ENCODE measurements at places on chromosomes 13 and 19.

- no peak for DNase-seq
Observed at GRCh38 chr13:33284916-33285315, 639 bp downstream of the STARD13 start.

DNA sequence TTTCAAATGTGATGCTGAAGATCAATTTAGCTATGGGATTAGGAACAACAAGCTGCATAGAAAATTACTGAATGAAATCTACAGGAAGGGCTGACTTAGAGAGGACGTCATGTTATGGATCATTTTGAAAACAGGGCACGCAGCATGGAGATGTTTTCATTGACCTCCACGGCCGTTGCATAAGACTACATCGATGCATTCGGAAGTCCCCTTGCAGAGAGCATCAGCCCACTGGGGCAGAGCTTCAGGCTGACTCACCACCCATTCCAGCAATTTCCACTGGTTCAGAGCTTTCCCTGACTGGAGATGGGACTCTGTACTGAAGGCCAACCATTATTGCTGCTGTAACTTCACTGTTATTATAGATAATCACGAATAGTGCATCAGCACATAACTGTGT, 305.3 kb downstream of the IRS2 start:
- DNase-seq = no peak

DNA sequence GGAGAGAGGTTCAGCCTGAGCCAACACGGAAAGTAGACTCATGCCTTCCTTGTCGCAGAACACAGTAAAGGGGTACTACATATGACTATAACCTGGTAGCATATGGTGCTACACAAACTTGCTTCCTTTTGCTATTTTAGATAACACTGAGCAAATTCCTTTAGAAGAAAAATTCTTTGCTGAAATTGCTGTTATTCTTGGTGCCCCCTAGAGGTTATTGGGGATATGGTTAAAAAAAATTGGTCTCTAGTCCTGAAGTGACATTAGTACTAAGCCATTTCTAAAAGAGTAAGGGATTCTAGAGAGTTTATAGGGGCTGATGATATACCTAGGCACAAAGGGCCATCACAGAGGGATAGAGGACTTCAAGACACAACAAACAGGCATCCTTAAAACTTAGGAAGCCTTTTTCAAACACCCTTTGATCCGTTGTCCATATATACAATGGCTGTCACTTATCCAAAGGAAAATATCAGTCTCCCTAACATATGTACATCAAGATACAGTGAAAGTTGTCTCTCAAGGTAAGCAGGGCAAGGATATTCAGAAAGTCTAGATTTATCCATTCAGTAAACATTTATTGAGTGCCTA, 13.9 kb upstream of the HS6ST3 start:
- no peak for DNase-seq

- no peak for DNase-seq
Observed at GRCh38 chr13:27639186-27639585, 17.5 kb downstream of the POLR1D start.

- peak; percentile 60 for DNase-seq
Observed at GRCh38 chr13:24746618-24747247, 17.2 kb upstream of the RNF17 start.

GRCh38 chr19:47379381-47379938, 30.3 kb downstream of the DHX34 start:
- no peak for DNase-seq

DNA sequence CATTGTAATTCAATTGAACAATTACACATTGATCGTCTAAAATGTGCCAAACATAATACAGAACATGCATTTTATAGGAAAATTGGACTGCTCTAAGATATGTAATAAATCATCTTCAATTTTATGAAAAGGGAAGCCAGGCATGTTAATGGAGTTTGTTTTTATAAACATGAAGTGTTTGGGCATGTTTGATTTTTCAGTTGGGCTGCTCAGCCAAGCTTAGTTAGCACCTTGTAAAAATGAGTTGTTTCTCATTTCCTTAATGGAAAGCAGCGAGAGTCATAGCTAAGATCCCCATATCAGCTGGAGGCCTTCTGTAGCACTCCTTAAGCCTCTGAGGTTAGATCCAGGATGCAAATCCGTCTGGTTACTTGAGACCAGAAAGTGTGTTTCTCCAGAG, 422.3 kb downstream of the SPRY2 start:
- DNase-seq = no peak

GRCh38 chr13:58630794-58631193, 999.2 kb downstream of the PCDH17 start:
- no peak for DNase-seq

- DNase-seq = no peak
Observed at GRCh38 chr19:558770-559439, 13.5 kb upstream of the BSG start.

DNA sequence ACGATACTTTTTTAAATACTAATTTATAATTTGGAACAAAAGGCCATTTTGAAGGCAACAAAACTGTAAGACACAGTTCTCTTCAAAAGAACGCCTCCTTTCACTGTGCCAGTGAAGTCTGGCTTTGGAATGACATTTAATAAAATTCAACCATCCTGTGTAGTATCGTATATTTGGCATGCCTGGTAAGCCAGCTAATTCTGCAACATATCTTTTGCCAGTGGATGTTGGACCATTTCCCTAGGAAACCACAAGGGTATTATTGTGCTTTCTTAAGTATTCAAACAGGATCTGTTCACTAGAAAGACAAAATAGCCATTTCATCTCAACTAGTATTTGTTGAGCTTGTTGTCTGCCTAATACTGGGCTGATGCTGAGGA, 111.6 kb downstream of the RGCC start:
- no peak for DNase-seq

- no peak for DNase-seq
Observed at GRCh38 chr13:36329361-36329760, 16.8 kb downstream of the SPART start.

- no peak for DNase-seq
Observed at GRCh38 chr13:92377396-92377795, 849.2 kb upstream of the GPC6 start.

DNA sequence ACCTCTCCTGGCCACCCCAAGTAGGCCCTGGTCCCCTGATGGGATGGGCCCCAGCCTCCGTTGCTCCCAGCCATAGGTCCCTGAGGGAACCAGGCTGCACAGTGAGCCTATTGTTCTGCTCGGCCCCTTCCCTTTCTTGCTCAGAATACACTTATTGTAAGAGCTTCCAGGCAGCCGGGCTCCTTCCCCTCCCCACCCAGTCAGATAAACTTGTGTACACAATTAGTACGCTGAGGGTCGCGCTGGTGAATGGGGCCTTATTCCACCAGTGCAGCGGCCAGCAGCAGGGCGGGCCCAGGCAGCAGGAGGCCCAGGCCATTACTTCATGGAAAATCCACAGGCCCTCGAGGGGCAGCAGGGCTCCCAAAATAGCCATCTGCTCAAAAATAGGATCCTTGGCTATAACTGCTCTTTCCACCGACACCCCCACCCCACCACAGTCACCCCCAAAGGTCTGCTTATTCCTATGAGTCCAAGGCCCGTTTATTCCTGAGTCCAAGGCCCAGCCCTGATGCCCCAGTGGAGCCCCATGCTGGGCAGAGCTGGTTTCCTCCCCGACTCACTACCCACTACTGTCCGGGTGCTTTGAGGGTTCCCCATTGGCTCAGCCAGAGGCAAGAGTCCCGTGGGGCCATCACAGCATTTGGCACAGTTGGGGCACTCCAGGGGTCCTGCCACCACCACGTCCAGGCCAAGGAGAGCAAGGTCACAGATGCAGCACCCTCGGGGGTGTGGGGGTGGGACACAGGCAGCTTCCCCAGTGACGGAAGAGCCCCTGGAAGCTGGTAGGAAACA, 22.1 kb downstream of the CAPN12 start:
- no peak for DNase-seq

GRCh38 chr13:77349365-77349764, 22.5 kb upstream of the MYCBP2 start:
- no peak for DNase-seq

- no peak for DNase-seq
Observed at GRCh38 chr13:101727118-101727517, 274.6 kb downstream of the ITGBL1 start.

GRCh38 chr19:21603431-21604231, 98.2 kb downstream of the ZNF429 start:
- DNase-seq = no peak

- no peak for DNase-seq
Observed at GRCh38 chr19:33054623-33055022, 10.1 kb downstream of the RHPN2 start.

- DNase-seq = peak; percentile 67
Observed at GRCh38 chr19:5480427-5480836, 25.2 kb downstream of the ZNRF4 start.

DNA sequence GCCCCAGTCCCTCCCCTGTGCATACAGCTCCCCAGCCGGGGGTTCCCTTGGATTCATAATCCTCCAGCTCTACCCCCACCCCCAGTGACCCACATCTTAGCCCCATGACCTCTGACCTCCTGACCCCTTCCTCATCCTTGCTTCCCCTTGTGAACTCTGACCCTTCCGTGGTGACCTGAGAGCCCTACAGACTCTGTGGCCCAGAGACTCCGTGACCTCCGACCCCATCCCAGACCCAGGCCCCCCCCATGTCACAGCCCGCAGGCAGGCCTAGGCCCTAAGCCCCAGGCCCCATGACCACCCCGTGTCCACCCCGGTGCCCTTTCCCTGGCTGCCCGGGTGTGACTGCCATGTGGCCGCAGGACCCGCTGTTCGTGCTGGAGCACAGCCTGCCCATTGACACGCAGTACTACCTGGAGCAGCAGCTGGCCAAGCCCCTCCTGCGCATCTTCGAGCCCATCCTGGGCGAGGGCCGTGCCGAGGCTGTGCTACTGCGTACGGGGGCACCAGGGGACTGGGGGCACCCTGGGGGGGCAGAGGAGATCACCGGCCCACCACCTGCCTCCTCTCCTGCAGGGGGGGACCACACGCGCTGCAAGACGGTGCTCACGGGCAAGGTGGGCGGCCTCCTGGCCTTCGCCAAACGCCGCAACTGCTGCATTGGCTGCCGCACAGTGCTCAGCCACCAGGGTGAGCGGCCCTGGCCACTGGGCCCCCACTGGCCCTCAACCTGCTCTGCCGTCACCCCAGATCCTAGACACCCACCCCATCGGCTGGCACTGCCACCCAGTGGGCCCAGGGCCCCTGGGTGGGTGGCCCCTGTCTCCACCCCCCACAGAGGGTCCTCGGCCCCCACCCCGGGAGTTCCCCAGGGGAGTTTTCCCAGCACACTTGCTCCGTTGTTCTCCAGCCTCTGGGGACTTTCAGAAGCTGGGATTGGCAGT, 2.4 kb upstream of the SPIB start:
- no peak for DNase-seq

GRCh38 chr13:110162053-110162452, 144.9 kb downstream of the COL4A1 start:
- no peak for DNase-seq

GRCh38 chr19:33256261-33256660, 30.6 kb upstream of the SLC7A10 start:
- no peak for DNase-seq

DNA sequence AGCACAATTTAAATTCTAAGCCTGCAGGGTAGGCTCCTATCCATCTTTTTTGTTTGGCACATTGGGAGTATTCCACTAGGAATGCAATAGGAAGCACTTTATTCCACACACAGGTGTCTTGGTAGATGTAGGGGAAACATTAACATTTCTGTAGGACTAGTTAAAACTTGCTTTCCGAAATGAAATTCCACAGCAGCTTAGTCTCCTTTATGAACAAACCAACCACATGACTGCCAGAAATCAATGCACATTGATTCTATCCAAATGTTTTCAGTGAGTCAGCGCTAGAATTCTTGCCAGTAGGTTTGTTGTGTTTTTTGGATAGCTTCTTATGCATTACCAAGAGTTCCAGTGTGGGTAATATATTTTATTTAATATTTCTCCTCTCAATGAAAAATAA, 207.9 kb upstream of the CSNK1A1L start:
- DNase-seq = no peak

DNA sequence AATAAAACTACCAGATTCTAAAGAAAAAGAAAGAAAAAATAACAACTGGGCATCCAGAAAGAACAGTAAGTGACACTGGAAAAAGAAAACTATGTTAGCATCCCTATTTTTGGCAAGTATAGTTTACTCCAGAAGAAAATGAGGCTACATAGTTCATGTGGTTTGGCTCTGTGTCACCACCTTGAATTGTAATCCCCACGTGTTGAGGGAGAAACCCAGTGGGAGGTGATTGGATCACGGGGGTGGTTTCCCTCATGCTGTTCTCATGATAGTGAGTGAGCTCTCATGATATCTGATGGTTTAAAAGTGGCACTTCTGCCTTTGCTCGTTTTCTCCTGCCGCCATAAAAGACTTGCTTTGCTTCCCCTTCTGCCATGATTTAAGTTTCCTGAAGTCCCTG, 76.9 kb downstream of the ITGBL1 start:
- DNase-seq = no peak

GRCh38 chr19:41774515-41774980, 19.2 kb downstream of the CEACAM6 start:
- no peak for DNase-seq

DNA sequence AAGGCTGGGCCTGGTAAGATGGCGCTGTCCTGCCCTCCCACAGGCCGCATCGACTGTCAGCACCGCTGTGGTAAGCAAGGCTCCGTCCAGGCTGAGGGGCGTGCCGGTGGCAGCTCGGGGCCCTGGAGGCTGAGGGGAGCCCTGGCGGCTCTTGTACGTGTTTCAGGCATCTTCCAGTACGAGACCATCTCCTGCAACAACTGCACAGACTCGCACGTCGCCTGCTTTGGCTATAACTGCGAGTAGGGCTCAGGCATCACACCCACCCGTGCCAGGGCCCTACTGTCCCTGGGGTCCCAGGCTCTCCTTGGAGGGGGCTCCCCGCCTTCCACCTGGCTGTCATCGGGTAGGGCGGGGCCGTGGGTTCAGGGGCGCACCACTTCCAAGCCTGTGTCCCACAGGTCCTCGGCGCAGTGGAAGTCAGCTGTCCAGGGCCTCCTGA, 1.2 kb downstream of the IZUMO4 start:
- DNase-seq = no peak

DNA sequence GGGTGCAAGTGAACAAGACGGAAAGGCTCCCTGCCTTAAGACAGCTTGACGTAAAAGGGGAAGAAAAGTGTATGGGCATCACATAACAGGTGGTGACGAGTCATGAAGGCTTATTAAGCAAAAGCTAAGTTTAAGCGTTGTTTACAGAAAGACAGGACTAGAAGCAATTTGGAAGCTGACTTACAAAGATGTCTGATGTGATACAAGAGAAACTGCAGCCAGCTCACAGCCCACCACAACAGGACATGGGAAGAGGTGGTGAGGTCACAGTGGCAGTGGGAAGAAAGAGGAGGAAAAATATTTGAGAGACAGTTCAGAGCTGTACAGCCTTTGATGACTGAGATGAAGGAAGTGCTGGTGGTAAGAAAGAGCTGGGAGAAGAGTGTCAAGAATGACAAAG, 181.6 kb downstream of the KLF12 start:
- DNase-seq = no peak

DNA sequence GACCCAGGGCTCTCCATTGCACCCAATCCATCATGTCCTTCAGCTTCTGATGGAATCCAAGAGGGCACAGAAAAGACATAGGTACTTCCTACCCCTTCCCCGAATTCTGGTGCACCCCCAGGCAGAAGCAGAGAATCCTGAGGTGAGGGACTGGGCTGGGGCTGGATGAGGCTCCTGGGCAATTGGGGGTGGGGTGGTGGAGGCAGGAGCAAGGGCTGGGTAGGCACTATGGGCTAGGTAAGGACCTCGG, 2.7 kb upstream of the KCNC3 start:
- no peak for DNase-seq

GRCh38 chr19:49335071-49335783, at the start of gene CD37:
TSS of gene CD37 (plus strand) at chr19:49335406. CDS start at chr19:49335541, 135 bp downstream.
- peak; percentile 76 for DNase-seq
